ENCODE measurements at places on chromosomes 7 and 10.

DNA sequence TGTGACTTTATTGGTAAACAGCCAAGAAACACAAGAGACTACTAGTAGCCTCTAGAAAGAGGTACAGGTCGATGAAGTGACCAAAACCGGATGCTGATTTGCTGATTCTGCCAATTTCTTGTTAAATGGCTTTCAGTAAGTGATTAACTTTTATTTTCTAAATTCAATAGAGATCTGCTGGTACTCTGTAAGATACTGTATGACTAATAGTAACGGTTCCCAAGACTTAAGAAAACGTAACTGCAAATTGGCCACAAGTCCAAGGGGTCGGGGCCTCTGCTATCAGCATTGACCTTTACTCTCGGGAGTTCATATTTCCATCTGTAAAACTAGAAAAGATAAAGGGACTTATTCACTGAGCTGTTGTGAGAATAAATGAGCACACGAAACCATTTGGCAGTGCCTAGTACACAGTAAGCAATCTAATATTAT is 1.4 kb downstream of the FAM3C start:
- peak; percentile 17 for DNase-seq

- no peak for DNase-seq
These were observed 84.1 kb downstream of the BMPR1A start for GRCh38 chr10:86840498-86840897.

- DNase-seq, result no peak
These were observed 5.1 kb downstream of the DEPP1 start for GRCh38 chr10:44973323-44974081.

- DNase-seq, result no peak
These were observed 172.4 kb upstream of the ZNF32 start for GRCh38 chr10:43821103-43821502.

DNA sequence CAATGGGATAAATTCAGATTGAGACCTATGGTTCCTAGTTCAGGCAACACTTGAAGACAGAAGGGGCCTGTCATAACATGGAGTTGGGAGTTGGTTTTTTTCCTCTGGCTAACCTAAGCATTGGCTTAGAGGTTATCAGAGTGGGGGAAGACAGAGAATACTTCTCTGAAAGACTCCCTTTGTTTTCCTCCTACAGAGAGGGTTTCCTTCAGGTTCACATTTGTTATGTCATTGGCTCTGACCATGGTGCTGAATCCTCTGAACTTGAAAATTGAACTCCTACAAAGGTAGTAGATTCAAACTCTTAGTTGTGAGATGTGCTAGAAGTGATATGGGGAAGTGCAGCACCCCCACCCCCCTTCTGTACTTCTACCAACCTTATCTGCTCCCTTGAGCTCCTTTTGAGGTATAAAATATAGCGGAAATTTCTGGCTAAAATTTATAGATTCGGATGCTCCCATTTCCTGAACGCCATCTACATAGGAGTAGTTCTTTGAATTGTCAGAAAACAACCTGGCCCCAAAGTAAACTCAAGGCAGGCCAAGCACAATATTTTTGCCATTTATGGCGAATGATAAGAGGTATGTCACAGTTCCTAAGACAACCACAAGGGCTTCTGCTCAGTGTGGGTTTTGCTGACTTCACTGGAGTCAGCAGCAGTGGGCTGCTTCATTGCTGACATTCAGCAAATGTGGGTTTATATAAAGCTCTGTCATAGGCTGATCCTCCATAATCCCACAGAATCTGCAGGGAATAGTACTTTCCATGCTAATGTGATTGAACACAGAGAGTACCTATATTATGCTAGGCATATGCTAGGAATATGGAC is 131.6 kb upstream of the KLF14 start:
- DNase-seq, result no peak

- no peak for DNase-seq
These were observed 25.4 kb upstream of the ZNF107 start for GRCh38 chr7:64640504-64640903.

DNA sequence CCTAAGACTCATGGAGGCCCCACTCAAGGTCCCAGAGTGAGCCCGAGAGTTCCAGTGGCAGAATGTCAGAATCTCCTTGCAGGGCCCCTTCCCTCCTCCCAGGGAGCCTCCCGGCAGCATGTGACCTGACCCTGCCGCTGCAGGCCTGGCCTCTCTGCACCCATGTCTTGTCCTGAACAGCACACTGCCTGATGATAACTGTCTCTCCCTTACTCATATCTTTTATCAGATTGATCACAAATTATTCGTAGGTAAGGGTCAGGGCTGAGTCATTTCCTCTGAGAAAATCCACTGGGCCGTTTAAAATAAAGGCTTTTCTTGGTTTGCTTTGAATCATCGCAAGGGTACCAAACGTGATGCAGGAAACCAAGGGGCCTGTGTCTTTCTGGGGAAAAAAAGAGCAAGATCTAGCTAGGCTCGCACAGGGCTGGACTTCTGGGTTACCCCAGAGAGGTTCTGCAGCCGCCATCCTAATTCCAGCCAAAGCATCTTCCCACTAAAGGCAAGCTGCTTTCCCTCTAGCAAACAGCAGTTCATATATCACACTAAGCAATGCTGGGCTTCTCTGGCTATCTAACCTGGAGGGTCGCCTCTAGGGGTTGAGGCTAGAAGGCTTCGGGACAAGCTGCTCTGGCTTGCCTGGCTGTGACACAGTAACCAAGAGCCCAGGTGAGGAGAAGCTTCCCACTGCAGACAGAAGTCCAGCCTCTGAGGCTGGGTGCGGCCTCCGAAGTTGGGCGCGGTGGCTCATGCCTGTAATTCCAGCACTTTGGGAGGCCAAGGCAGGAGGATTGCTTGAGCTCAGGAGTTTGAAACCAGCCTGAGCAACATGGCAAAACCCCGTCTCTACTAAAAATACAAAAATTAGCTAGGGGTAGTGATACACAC is 104.9 kb downstream of the SPDYE5 start:
- DNase-seq, result peak; percentile 61

DNA sequence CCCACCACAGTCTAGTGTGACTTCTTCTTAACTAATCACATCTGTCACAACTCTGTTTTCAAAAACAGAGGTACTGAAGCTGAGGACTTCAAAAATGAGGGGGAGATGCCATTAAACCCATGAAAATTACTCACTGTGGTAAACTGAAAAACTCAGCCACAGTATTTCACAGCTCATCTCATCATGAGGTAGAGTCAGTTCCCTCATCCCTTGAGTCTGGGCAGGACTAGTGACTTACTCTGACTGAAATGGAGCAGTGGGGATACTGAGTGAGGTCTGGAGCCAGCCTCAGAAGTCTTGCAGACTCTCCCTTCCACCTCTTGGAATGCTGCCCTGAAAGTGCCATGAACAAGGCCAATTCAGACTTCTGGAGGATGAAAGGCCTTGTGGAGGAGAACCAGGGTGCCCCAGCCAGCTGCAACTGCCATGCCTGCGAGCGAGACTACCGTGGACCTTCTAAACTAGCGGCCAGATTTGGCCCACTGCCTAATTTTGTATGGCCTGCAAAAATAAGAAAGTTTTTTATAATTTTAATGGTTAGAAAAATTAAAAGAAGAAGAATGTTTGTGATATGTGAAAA is 24.7 kb upstream of the ANKRD1 start:
- DNase-seq, result no peak

DNA sequence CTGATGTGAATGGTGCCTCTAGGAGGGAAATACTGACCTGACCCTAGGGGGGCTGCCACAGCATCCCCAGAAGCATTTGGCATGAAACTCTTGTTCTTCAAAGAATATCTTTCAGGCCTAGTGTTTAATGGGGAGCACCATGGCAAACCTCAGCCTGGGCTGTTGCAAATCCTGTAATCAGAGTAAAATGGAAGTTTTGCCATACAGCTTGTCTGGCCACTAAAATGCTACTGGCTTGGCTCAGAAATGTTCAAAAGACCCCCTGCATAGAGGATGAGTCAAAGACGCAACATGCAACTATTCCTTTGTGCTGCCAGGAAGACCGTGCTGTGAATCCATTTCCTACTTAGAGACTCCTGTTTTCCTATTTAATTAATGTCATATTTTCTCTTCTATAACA is 26.7 kb downstream of the HECW1 start:
- no peak for DNase-seq

DNA sequence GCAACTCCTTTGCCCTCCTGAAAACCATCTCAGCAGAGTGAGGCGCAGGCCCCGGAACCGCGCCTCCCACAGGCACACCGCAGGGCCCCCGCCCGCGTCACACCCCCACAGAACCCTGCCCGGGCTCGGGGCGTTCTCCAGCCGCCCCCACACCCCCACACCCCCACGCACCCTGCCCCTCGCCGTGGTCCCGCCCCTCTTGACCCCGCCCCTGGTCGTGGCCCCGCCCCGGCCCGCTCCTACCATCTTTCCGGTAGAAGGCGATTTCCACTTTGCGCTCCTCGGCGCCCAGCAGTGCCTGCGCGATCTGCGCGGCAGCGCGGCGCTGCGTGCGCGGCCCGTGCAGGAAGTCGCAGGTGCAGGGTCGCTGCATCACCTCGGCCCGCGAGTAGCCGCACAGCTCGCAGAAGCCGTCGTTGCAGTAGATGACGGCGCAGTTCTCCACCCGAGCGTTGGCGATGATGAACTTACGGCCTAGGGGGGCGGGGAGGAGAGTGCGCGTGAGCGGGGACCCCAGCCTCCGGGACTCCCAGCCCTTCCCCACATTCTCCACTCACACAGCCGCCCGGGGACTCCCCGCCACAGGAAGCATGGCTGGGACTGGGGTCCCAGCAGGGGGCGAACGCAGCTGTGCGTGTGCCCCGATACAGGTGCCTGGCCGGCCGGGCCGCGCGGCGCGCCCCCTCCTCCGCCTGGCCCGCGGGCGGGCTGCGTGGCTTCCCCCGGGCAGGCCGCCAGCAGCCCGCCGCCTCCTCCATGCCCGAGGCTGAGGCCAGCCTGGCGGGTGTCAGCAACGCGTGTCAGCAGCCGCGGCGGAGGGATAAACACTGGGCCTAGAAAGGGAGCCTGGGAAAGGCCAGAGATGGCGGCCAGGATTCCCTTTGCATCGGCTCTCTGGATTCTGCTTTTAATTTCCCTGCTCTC is 3.4 kb downstream of the KCNH2 start:
- peak; percentile 82 for DNase-seq

GRCh38 chr10:71788954-71789353 is 15.6 kb upstream of the VSIR start:
- no peak for DNase-seq

GRCh38 chr10:48939790-48940325 is at the start of gene LRRC18:
LRRC18 (minus strand) TSS chr10:48939840; CDS start chr10:48914155, 25,685 bp downstream.
- no peak for DNase-seq

GRCh38 chr10:101402711-101403110 is 48.7 kb downstream of the BTRC start:
- DNase-seq, result no peak

- no peak for DNase-seq
These were observed 382.7 kb downstream of the RPS24 start for GRCh38 chr10:78416031-78417011.

DNA sequence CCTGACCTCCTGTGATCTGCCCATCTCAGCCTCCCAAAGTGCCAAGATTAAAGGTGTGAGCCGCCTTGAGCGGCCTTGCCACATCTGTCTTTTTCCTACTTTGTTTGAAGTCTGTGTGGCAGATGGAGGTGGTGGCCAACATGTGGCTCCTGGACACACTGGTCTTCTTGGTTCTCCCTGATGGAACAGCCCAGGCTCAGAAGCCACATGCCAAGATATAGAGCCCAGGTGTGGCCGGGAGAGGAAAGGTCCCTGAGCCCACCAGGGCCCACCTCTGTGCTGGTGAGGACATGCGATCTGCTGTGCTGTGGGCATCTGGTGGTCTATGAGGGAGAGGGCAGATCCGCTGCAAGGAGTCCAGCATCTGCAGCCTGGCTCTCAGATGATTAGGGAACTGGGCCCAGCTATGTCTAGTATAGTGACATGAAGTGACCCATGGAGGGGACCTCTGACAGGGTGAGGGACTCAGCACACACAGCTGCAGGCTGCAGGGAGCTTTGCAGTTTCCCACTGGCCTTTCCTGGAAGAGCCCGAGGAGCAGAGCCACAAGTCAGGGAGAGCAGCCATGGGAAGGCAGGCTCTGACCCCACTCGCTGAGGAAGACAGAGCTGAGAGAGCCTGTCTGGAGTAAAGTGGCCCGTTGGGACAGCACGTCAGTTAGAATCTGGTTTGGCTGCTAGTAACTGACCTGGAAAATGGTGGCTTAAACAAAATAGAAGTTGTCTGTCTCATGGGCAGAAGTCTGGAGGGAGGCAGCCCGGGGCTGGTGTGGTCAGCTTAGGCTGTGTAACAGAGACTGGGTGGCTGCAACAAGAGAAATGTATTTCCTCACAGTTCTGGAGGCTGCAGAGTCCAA is 25.9 kb downstream of the ADCY1 start:
- peak; percentile 4 for DNase-seq

GRCh38 chr7:102925976-102926782 is 13.4 kb downstream of the LRRC17 start:
- DNase-seq, result no peak

- no peak for DNase-seq
These were observed 2.2 kb downstream of the GPRIN2 start for GRCh38 chr10:46554166-46554781.

GRCh38 chr7:142883571-142884285 is 1.8 kb downstream of the TRPV6 start:
- DNase-seq, result no peak

DNA sequence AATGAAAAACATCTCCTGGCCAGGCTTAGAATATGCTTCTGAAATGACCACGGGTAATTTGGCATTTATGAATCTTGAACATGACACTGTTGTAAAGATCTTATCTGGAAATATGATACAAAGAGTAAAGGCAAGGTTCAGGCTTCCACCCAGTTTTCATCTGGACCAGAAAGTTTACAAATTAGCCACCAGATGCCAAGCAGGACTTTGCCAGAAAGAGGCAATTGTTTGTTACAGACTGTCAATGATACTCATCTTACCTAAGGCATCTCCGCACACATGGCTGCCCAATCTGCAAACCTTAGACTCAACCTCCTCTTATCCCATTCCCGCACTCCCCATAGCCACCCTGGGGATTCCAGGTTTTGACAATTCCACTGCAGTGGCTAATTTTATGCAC is 795.3 kb downstream of the TYW1 start:
- no peak for DNase-seq

GRCh38 chr10:44723619-44724325 is 187.4 kb upstream of the TMEM72 start:
- DNase-seq, result no peak

- no peak for DNase-seq
These were observed 192.5 kb upstream of the PPP2R2D start for GRCh38 chr10:131708225-131708880.

GRCh38 chr7:5283421-5284303 is 919 bp downstream of the SLC29A4 start:
- no peak for DNase-seq

DNA sequence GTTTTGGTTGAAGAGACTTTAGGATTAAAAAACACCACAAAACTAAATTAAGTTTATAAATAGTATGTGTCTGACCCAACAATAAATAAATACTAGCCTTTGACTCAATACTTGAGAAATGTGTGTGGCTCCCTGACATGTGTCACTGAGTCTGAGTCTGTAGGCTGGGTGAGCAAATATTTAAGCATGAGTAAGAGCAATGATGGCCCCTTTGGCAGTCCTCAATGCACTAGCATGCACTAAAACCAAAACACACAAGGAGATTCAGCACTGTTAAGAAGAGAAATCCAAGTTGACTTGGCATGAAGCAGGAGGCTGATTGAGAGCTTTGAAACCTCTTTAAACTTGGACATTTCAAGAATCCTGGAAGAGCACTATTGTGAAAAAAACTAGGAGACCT is 37.1 kb downstream of the CCDC71L start:
- no peak for DNase-seq
